ENCODE measurements at places on chromosomes 16 and 17. TPM values are rescaled to one million over a fixed set of nuclear protein-coding genes. Genes with fewer than 3 reads are reported as not detected.

Gene YBX2
- 0.51 TPM for total RNA-seq

Gene CMTM3
- total RNA-seq = 35.5 TPM

Gene TBC1D3E
- total RNA-seq = not detected

Gene KCNH4
- not detected for total RNA-seq

Gene TPSG1
- total RNA-seq = not detected

Gene CA7
- not detected for total RNA-seq

Gene GNAO1
- total RNA-seq = 3.9 TPM

Gene FGF11
- 5.4 TPM for total RNA-seq

Gene GSG1L
- total RNA-seq = 1.4 TPM

Gene UBFD1
- total RNA-seq = 145 TPM

Gene ITGAD
- not detected for total RNA-seq

Gene ZNF652
- total RNA-seq = 31.5 TPM

Gene CFAP97D1
- not detected for total RNA-seq

Gene CEP20
- 58.2 TPM for total RNA-seq

Gene SLC5A11
- total RNA-seq = not detected

Gene CSHL1
- not detected for total RNA-seq

Gene OR2C1
- total RNA-seq = 0.21 TPM

Gene DHRS7C
- total RNA-seq = 115 TPM

Gene PRSS21
- not detected for total RNA-seq

Gene IRF8
- 12.2 TPM for total RNA-seq

Gene MRPS23
- total RNA-seq = 15.3 TPM

Gene SLC13A2
- 1.1 TPM for total RNA-seq

Gene SEC14L5
- total RNA-seq = 3.1 TPM

Gene MRPL12
- 12.2 TPM for total RNA-seq

Gene MEIOC
- total RNA-seq = not detected

Gene NOTUM
- 1.9 TPM for total RNA-seq

Gene HOXB9
- total RNA-seq = not detected

Gene LRRC75A
- total RNA-seq = 6.2 TPM

Gene EMP2
- 60.7 TPM for total RNA-seq

Gene C17orf58
- total RNA-seq = 11.5 TPM

All from tongue (tissue), 3 donors.